Panc1 (cell line): ENCODE measurements at places on chromosomes 5 and 9. TPM values are rescaled to one million over a fixed set of nuclear protein-coding genes. Genes with fewer than 3 reads are reported as not detected.

GRCh38 chr5:123722451-123722850, 210.5 kb downstream of the CSNK1G3 start:
- DNase-seq = no peak

- DNase-seq = no peak
Measured at GRCh38 chr9:81539317-81539716, 150.0 kb downstream of the TLE1 start.

Gene PRPF4
- 28.9 TPM for total RNA-seq

DNA sequence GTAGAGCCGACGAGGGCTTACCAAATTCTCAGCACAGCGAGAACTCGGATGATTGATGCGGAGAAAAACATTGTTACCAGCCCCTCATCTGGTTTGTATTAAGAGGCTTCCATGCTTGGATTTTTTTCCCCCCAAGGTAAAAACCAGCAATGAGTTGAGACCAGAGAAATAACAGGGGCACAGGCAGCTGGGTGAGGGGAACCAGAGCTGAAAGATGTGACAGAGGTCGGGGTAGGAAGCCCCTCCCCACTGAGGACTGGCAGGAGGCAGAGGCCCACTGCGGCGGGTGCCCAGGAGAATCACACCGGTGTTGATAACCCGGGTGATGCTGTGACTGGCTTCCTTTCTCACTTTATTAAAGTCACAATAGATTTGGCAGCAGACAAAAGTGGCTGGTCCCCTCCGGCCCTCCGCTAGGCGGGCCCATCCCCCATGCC, 116.5 kb upstream of the PHYKPL start:
- no peak for DNase-seq

- no peak for DNase-seq
Measured at GRCh38 chr5:147961208-147961749, 54.9 kb upstream of the C5orf46 start.

- no peak for DNase-seq
Measured at GRCh38 chr9:21481470-21482056, 550 bp downstream of the IFNE start.

Gene PCDHGC4
- total RNA-seq = 0.57 TPM

Gene FBXL17
- 17.4 TPM for total RNA-seq
